GM06990 (cell line): ENCODE measurements at places on chromosomes 4 and X.

- DNase-seq = no peak
Measured at GRCh38 chrX:118522230-118522926, 26.8 kb downstream of the DOCK11 start.

- no peak for DNase-seq
Measured at GRCh38 chr4:172786039-172786792, 382.4 kb upstream of the GALNT7 start.

DNA sequence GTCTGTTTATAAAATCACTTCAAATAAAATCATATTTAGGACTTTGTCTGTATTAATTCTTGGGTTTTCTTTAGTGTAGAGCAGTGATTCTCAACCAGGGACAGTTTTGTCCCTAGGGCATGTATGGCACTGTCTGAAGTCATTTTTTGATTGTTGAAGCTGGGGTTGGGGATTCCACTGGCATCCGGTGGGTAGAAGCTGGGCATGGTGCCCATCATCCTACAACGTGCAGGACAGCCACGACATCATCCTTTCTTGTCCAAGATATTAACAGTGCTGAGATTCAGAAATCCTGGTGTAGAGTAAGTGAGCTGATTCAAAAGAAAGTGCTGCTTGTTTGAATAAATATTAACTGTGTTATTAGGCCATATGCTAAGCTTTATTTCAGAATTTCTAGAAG lies 28.6 kb downstream of the DCLK2 start:
- DNase-seq = no peak

GRCh38 chr4:158008551-158009218 lies 164.1 kb downstream of the GASK1B start:
- DNase-seq = no peak

GRCh38 chr4:78057135-78057599 lies at the start of gene FRAS1:
FRAS1 (plus strand) TSS chr4:78057323; CDS start chr4:78058010, 687 bp downstream.
- DNase-seq = peak; percentile 20
